ENCODE measurements at places on chromosomes 5 and 9. TPM values are rescaled to one million over a fixed set of nuclear protein-coding genes. Genes with fewer than 3 reads are reported as not detected.

- peak; percentile 65 for DNase-seq
- no peak overlapping the region for H3K4me3 ChIP-seq
- no peaks in the 10 kb centered on the region for H3K36me3 ChIP-seq
- no peaks in the 10 kb centered on the region for H3K27me3 ChIP-seq
- H3K4me1 ChIP-seq, result peaks cover 43% of the 10 kb centered on the region
Observed at GRCh38 chr5:139141446-139142204, 56.5 kb downstream of the SIL1 start.

- DNase-seq, result no peak
- no peak overlapping the region for H3K27ac ChIP-seq
- H3K4me3 ChIP-seq, result no peak overlapping the region
- H3K4me1 ChIP-seq, result no peaks in the 10 kb centered on the region
- no peaks in the 10 kb centered on the region for H3K36me3 ChIP-seq
- H3K27me3 ChIP-seq, result no peaks in the 10 kb centered on the region
Observed at GRCh38 chr5:16975950-16976624, 40.0 kb upstream of the MYO10 start.

DNA sequence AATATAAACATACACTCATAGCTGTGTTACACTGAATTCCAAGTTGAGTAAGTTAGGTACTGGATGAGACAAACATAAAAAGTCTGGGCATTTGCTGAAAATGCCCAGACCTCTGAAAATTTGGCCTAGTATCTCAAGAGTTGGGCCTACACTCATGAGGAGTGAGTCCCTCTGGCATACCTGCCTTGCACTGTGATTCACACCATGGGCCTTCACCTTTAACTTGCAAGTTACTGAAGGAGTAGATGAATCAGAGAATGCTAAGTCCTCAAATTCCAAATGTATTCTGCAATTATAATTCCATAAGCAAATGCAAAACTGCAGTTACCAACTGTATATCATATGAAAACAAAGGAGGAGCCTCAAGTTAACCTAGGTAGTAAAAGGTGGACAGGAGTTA, 32.3 kb upstream of the C9orf40 start:
- peaks cover 7% of the 10 kb centered on the region for H3K36me3 ChIP-seq
- no peaks in the 10 kb centered on the region for H3K27me3 ChIP-seq
- no peak for DNase-seq
- no peak overlapping the region for H3K27ac ChIP-seq
- H3K4me1 ChIP-seq, result no peaks in the 10 kb centered on the region

DNA sequence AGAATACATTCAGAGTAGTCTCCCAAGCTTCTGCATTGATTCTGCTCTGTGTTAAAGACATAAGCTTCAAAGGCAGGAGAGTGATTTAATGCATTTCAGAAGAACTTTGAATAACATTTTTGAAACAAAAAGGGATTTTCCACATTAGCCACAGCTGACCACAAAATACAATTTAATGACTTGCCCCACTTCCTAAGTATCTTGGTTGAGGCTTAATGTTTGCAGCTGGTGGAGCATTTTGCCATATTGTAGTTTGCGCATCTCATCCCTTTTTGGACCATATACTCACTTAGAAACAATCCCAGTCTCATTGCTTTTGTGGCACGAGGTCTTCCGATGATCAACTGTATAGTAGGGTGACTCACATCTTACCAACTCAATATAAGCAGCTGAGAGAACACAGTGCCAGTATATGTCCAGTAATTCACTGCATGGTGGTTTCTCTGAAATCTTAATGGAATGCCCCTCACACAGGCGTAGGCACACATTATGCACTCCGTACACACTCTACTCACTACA, 455.8 kb upstream of the PTGER4 start:
- H3K4me3 ChIP-seq, result no peak overlapping the region
- no peaks in the 10 kb centered on the region for H3K27me3 ChIP-seq
- H3K27ac ChIP-seq, result no peak overlapping the region

DNA sequence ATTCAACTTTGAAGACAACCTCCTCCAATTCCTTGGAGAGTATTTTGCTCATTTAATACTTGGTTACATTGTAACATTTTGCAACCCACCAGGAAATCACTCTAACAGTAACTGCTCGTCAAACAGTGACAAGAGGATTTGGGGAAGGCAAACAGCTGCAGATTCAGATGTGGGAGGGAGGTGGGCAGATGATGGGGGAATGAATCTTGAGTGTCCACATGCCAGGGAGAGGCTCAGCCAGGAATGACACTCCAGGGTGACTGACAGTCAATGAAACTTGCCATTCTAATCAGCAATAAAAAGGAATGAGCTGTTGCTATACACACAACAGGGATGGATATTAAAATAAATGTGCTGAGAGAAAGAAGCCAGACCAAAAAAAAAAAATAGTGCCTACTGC, 97.7 kb upstream of the ANKRD55 start:
- no peak overlapping the region for H3K27ac ChIP-seq
- no peak for DNase-seq
- H3K27me3 ChIP-seq, result no peaks in the 10 kb centered on the region
- no peak overlapping the region for H3K4me3 ChIP-seq
- peaks cover 8% of the 10 kb centered on the region for H3K4me1 ChIP-seq
- H3K36me3 ChIP-seq, result no peaks in the 10 kb centered on the region

- H3K27ac ChIP-seq, result peak overlapping the region; percentile 89
- H3K4me1 ChIP-seq, result peaks cover 96% of the 10 kb centered on the region
- DNase-seq, result no peak
- no peaks in the 10 kb centered on the region for H3K27me3 ChIP-seq
- H3K4me3 ChIP-seq, result no peak overlapping the region
- peaks cover 11% of the 10 kb centered on the region for H3K36me3 ChIP-seq
Observed at GRCh38 chr5:132417889-132418485, 48.5 kb downstream of the SLC22A5 start.

PCA3 gene
- not detected for total RNA-seq

GRCh38 chr9:82167296-82167695, 178.7 kb downstream of the SPATA31D1 start:
- H3K27me3 ChIP-seq, result no peaks in the 10 kb centered on the region
- DNase-seq, result no peak
- H3K27ac ChIP-seq, result no peak overlapping the region
- H3K4me1 ChIP-seq, result no peaks in the 10 kb centered on the region
- H3K4me3 ChIP-seq, result no peak overlapping the region

PCDHGA8 gene
- total RNA-seq, result 1.5 TPM

- H3K27me3 ChIP-seq, result no peaks in the 10 kb centered on the region
- H3K36me3 ChIP-seq, result no peaks in the 10 kb centered on the region
- H3K27ac ChIP-seq, result no peak overlapping the region
- DNase-seq, result no peak
Observed at GRCh38 chr5:133824661-133825254, 143.7 kb downstream of the C5orf15 start.

ANXA2R gene
- 4.4 TPM for total RNA-seq

FBP2 gene
- total RNA-seq, result not detected

DNA sequence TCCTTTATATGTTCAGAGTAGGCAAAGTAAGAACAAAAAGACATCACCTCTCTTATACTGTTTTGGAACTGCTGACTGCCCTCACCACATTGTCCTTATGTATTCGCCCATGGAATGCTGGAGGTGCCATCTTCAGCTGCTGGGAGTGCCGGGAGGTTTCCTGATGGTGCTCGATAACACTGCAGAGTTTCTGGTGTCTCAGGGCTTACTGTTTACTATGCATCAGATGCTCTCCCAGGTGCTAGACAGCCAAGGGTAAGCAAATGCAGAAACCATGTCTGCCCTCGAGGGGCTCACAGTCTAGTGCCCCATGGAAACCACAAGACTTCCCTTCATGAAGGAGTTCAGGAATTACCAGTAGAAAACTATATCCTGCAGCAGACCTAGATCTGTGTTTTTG, 70.1 kb upstream of the SMIM23 start:
- H3K4me3 ChIP-seq, result no peak overlapping the region
- H3K27me3 ChIP-seq, result no peaks in the 10 kb centered on the region
- no peak overlapping the region for H3K27ac ChIP-seq
- DNase-seq, result no peak
- no peaks in the 10 kb centered on the region for H3K36me3 ChIP-seq
- no peaks in the 10 kb centered on the region for H3K4me1 ChIP-seq
